Astrocyte (in vitro differentiated cells and primary cell): ENCODE measurements at places on chromosomes 5 and 9.

DNA sequence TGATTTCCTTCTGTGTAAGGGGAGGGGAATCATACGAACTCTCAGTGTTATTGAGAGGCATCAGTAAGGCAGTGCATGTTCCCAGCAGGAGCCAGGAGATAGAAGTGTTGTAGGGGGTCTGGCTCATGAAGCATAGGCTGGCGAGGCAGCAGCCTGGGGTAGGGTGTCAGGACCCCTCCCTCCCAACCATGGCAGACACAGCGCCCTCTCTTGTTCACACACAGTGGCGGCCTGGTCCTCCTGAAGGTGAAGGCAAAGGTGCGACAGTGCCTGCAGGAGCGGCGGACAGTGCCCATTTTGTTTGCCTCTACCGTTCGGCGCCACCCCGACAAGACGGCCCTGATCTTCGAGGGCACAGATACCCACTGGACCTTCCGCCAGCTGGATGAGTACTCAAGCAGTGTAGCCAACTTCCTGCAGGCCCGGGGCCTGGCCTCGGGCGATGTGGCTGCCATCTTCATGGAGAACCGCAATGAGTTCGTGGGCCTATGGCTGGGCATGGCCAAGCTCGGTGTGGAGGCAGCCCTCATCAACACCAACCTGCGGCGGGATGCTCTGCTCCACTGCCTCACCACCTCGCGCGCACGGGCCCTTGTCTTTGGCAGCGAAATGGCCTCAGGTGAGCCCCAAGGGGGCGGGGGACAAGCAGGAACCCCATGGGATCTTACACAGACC, 4.7 kb downstream of the SLC27A4 start:
- no peak for DNase-seq

- peak; percentile 66 for DNase-seq
These were observed 1.0 kb downstream of the FOCAD start for GRCh38 chr9:20684875-20685696.

GRCh38 chr9:117343427-117343826, 71.4 kb downstream of the ASTN2 start:
- DNase-seq, result peak; percentile 20

- DNase-seq, result no peak
These were observed 44.2 kb downstream of the CETN3 start for GRCh38 chr5:90365328-90365727.

DNA sequence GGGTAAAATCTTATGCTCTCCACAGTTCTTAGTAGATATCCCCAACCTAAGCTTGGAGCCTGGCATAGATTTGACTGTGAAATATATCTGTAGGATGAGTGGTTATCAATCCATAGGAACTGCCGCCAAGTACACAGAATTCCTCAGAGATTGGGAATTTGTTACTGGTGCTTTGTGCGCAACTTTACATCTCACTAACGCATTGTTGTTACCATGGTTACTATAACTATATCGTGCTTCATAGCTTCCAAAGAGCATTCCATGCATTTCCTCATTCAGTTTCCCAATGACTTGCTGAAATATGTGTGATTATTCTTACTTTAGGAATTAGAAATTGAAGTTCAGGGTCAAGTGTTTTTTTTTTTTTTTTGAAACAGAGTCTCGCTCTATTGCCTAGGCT, 9.5 kb upstream of the GGTA1 start:
- DNase-seq, result no peak

GRCh38 chr5:57437976-57438805, 44.4 kb downstream of the ACTBL2 start:
- no peak for DNase-seq
